Left ventricle myocardium inferior (tissue), 1 donor: ENCODE measurements at places on chromosomes 4 and X. TPM values are rescaled to one million over a fixed set of nuclear protein-coding genes. Genes with fewer than 3 reads are reported as not detected.

Gene MED12
- total RNA-seq: 23.2 TPM

Gene ARHGEF6
- total RNA-seq: 54.9 TPM

Gene XKRX
- total RNA-seq: not detected

Gene CLDN22
- not detected for total RNA-seq

Gene UGT2B7
- total RNA-seq: not detected

Gene NSUN7
- 0.91 TPM for total RNA-seq

Gene MAGEA11
- not detected for total RNA-seq

Gene NPNT
- 2.9 TPM for total RNA-seq

Gene PROM1
- total RNA-seq: 2.9 TPM

Gene MAGEB10
- not detected for total RNA-seq

Gene CT55
- not detected for total RNA-seq

Gene USP51
- total RNA-seq: 1.4 TPM

Gene NAP1L2
- 8.4 TPM for total RNA-seq

Gene HPGD
- total RNA-seq: 1.4 TPM
